ENCODE measurements at places on chromosomes 2 and 18.

DNA sequence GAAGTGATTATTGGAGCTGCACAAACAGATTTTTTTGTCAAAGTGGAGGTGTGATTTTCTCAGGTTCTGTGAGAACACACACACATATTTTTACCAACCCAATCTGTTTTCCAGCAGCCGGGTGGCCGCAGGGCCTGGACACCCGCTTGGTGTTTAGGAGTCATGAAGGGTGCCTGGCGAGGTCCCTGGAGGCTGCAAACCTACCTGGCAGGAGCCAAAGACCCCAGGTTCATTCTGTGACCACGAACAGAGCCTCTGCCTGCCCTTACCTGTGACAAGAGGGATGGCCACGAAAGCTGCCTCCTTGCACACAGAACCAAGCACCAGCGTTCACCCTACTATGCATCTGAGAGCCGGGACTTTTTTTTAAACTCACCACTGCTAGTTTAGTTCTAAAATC lies 64.3 kb upstream of the ID2 start:
- no peak for DNase-seq

DNA sequence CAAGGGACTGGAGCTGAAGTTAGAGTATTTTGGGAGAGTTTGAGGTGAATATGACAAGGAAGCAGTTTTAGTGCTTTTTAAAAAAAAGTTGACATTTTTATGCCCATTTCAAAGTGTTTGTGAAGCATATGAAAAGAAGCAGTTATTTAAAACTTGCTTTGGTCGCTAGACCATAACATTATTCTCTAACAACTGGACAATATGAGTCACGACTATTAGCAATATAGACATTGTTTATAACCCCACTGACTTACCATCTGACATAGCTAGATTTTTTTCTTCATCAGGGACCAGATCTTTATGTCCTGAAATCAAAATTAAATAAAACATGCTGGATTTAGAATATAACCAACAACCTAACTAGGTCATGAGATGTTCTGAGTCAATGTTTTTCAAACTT lies 22.6 kb upstream of the DYTN start:
- no peak for DNase-seq

DNA sequence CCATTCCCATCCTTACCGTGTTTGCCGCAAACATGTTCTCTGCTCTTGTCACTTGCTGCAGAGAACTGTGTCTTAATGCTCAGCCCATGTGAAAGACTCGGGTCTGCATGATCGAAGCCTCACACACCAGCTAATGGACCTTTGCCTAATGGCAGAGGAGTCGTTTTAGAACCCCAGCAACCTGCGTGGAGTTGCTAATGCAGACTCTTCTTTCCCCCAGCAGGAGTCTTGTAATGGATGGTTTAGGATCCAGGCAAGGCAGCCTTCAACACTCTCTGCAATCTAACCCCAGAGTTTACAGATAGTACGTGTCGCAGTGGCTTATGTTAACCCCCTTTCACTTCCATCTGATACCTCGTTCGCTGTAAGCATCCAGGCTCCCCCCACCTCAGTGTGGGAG lies 316.4 kb downstream of the AGAP1 start:
- no peak for DNase-seq

DNA sequence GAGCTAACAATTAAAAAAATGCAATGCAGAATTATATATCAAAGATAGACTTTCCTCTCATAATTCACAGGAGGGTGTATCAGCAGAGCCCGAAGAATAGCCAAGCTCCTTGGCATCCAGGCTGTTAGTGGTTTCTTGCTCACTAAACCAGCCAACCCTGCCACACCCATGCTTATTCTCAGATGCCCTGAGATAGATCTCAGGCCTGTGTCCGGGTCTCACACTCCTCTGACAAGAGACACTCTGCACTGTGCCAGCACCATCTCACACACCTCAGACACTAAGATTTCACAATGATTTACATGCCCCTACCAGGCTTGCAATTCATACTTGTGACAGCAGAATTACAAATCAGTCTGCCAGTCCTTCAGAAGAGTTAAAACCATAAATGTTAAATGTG lies 64.5 kb downstream of the OSBPL1A start:
- no peak for DNase-seq

Data from stimulated activated CD4-positive, alpha-beta T cell treated with anti-CD3 and anti-CD28 coated beads, Interleukin-4, amount 100 ng/mL, for 24 hours (primary cell).